ENCODE measurements at places on chromosomes 6 and 20. TPM values are rescaled to one million over a fixed set of nuclear protein-coding genes. Genes with fewer than 3 reads are reported as not detected.

DNA sequence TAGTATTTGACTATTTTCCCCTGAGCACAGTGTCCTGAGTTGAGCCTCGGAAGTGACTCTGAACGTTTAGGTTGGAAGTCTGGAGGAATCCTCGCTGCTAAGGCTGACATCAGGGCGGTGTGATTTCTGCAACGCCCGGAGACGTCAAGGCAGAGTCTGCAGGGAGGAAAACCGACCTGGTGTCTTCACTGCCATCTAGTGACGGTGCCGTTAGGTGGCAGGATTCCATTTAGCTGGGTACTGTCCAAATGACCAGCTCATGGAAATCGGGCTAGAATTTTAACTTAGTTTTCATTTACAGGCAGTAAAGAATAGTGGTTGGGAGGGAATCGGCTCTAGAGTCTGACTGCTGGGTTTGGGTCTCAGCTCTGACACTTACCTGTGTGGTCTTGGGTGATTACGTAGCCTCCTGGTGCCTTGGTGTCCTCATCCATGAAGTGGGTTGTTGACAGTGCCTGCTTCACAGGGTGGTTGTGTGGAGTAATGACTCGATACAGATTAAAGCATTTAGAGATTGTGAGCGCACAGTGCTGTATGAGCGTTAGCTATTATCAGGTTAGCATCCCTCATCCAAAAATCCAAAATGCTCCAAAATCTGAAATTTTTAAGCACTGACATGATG, 35.0 kb downstream of the FOXF2 start:
- no peak overlapping the region for H3K27ac ChIP-seq
- H3K4me1 ChIP-seq, result peaks cover 2% of the 10 kb centered on the region
- no peaks in the 10 kb centered on the region for H3K36me3 ChIP-seq

DNA sequence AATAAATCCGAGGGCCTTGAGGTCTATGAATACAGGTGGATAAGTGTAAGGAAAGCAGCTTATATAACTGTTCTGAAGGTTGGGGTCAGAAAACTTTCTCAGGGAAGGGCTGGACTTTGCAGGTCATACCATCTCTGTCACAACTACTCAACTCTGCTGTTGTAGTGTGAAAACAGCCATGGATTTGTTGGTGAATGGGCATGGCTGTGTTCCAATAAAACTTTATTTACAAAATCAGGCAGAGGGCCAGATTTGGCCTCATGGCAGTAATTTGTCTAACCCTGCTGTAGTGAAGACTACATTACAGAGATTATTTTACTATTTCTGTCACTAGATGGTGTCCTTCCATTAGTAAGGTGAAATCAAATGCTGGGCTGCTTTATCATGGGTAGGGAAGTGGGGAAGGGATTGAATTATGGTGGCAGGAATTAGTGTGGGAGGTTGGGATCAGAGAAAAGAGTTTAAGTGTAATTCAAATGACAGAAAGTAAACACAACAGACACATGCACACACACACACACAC, 409.6 kb upstream of the CHD6 start:
- no peaks in the 10 kb centered on the region for H3K36me3 ChIP-seq
- no peaks in the 10 kb centered on the region for H3K27me3 ChIP-seq
- H3K4me1 ChIP-seq, result no peaks in the 10 kb centered on the region
- no peak overlapping the region for H3K27ac ChIP-seq
- DNase-seq, result no peak

DNA sequence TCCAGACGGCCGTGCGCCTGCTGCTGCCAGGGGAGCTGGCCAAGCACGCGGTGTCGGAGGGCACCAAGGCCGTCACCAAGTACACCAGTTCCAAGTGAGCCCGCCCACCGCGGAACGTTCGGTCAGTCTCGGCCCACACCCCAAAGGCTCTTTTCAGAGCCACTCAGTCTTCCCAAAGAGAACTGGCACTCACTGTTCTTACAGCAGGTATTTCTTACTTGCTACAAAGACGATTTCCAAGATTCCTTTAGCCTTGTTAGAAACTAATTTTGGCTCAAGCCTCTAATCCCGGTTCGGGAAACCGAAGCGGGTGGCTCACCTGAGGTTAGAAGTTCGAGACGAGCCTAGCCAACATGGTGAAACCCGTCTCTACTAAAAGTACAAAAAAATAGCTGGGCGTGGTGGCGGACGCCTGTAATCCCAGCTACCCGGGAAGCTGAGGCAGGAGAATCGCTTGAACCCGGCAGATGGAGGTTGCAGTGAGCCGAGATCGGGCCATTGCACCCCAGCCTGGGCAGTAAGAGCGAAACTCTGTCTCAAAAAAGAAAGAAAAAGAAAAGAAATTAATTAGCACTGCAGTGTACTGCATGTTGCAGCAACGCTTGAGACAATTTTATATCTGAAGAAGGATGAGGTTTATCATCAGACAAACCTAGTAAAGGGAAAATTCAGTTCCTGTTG, 73.1 kb downstream of the OR2B2 start:
- peaks cover 25% of the 10 kb centered on the region for H3K4me1 ChIP-seq
- H3K27ac ChIP-seq, result no peak overlapping the region
- peaks cover 22% of the 10 kb centered on the region for H3K36me3 ChIP-seq
- peak; percentile 50 for DNase-seq

DNA sequence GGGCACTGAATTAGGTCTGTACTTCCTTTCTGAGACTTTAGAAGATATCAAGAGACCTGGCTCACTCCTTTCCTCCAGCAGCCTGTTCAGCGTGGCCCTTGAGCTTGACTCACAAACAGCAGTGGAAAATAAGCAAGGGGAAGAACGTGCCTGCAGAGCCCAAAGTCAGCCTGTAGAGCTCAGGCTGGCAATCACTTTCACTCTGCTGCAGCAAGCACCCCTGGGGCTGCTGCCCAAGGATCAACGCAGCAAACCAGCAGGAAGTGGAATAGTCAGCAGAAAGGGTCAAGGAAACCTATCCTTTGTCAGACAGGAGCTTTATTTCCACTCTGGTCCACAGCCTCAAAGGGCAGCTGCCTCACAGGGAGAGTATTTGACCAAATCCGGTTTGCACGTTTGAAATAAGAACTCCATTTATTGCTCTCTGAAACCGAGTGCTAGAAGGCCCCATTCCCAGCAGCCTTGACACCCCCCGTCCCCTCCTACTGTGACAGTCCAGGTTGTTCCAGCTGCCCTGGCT, 77.4 kb downstream of the PRDM1 start:
- peaks cover 8% of the 10 kb centered on the region for H3K36me3 ChIP-seq
- peak overlapping the region; percentile 34 for H3K4me3 ChIP-seq
- H3K27ac ChIP-seq, result peak overlapping the region; percentile 93
- H3K27me3 ChIP-seq, result no peaks in the 10 kb centered on the region
- H3K4me1 ChIP-seq, result peaks cover 65% of the 10 kb centered on the region

GRCh38 chr6:21678990-21679389, 85.4 kb downstream of the SOX4 start:
- no peak overlapping the region for H3K27ac ChIP-seq
- H3K36me3 ChIP-seq, result no peaks in the 10 kb centered on the region
- H3K27me3 ChIP-seq, result no peaks in the 10 kb centered on the region

GRCh38 chr6:95266537-95267258, 310.6 kb upstream of the MANEA start:
- H3K4me3 ChIP-seq, result no peak overlapping the region
- no peaks in the 10 kb centered on the region for H3K4me1 ChIP-seq

- peak overlapping the region; percentile 59 for H3K27ac ChIP-seq
- peaks cover 84% of the 10 kb centered on the region for H3K4me1 ChIP-seq
- peaks cover 52% of the 10 kb centered on the region for H3K36me3 ChIP-seq
- DNase-seq, result no peak
- no peak overlapping the region for H3K4me3 ChIP-seq
Observed at GRCh38 chr6:111770263-111771093, 102.8 kb downstream of the FYN start.

DNA sequence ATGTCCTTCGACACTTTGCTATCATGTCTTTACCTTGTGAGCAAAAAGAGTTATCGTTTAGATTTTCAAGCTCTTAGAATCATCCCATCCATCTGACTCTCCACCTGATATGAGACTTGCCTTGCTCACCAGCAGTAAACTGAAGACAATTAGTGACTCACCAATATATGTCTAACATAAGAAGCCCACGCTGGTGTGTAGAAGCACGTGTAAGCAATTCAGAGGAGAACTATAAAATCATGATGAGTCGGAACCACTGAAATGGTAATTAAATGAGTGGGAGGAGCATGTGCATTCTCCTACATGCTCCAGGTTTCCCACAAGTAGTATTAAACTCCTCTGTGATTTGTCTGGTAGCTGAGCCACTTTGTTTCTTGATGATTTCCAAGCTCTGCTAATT, 181.6 kb upstream of the RNF217 start:
- no peaks in the 10 kb centered on the region for H3K36me3 ChIP-seq
- H3K4me1 ChIP-seq, result no peaks in the 10 kb centered on the region
- no peaks in the 10 kb centered on the region for H3K27me3 ChIP-seq
- H3K4me3 ChIP-seq, result no peak overlapping the region

GRCh38 chr20:53962388-53962787, 108.0 kb downstream of the BCAS1 start:
- H3K36me3 ChIP-seq, result no peaks in the 10 kb centered on the region
- no peak overlapping the region for H3K27ac ChIP-seq
- H3K4me1 ChIP-seq, result peaks cover 4% of the 10 kb centered on the region
- H3K27me3 ChIP-seq, result peaks cover 22% of the 10 kb centered on the region

DNA sequence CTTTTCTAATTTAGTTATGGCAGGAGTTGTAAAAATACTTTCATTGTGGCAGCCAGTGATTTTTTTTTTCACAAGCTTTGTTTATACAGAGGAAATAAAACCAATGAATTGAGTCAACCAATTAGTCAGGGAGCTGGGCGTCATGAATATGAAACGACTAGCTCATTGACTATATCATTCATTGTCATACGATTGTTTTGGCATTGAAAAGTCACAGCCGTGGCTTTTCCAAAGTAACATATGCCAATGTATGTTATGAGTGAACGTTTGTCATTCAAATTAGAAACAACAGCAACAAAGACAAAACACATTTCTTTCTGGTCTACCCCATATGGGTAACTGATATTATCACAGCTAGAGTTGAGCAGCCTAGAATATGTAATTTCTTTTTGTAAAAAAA, 810.6 kb downstream of the EPHA7 start:
- no peak overlapping the region for H3K27ac ChIP-seq
- no peaks in the 10 kb centered on the region for H3K4me1 ChIP-seq
- H3K27me3 ChIP-seq, result no peaks in the 10 kb centered on the region
- H3K36me3 ChIP-seq, result no peaks in the 10 kb centered on the region
- H3K4me3 ChIP-seq, result no peak overlapping the region

The THBD gene
- total RNA-seq, result not detected

The BEND6 gene
- total RNA-seq, result not detected

The TGIF2 gene
- 32.9 TPM for total RNA-seq

The EDEM2 gene
- 19.6 TPM for total RNA-seq

The TMEM200A gene
- total RNA-seq, result 2.7 TPM

All from activated CD8-positive, alpha-beta T cell treated with anti-CD3 and anti-CD28 coated beads, Interleukin-2, amount 10 ng/mL, durations not matched to agents 7 days and 5 days (primary cell).